ENCODE measurements at places on chromosomes 1 and 21. TPM values are rescaled to one million over a fixed set of nuclear protein-coding genes. Genes with fewer than 3 reads are reported as not detected.

The PTCH2 gene
- total RNA-seq = 6.3 TPM

The KCNJ10 gene
- total RNA-seq = 0.10 TPM

The PROK1 gene
- total RNA-seq = 0.26 TPM

The FCRL2 gene
- total RNA-seq = 0.29 TPM

The TMPRSS15 gene
- total RNA-seq = not detected

The RAB4A gene
- 60.5 TPM for total RNA-seq

The LENEP gene
- total RNA-seq = not detected

The ELAPOR1 gene
- total RNA-seq = 0.55 TPM

The UBL4B gene
- not detected for total RNA-seq

The TMEM51 gene
- 5.1 TPM for total RNA-seq

The MIXL1 gene
- total RNA-seq = 0.51 TPM

The IFI44 gene
- 52.7 TPM for total RNA-seq

The HPDL gene
- total RNA-seq = 0.36 TPM

The RIIAD1 gene
- total RNA-seq = not detected

The SERPINC1 gene
- not detected for total RNA-seq

The C1orf21 gene
- total RNA-seq = 44.0 TPM

The CFAP45 gene
- 2.7 TPM for total RNA-seq

The CHRM3 gene
- 3.8 TPM for total RNA-seq

The USH2A gene
- total RNA-seq = not detected

The DCST1 gene
- total RNA-seq = not detected

The NEK2 gene
- not detected for total RNA-seq

The TSPAN2 gene
- 83.0 TPM for total RNA-seq

The FAM78B gene
- 3.4 TPM for total RNA-seq

The RCSD1 gene
- 11.2 TPM for total RNA-seq

The SPRR1A gene
- total RNA-seq = not detected

The TTC34 gene
- total RNA-seq = 0.55 TPM

The SPRR2E gene
- not detected for total RNA-seq

The TIAM1 gene
- total RNA-seq = 15.8 TPM

The LCE2A gene
- total RNA-seq = not detected

The CHIA gene
- not detected for total RNA-seq

The PIGR gene
- 2.1 TPM for total RNA-seq

The BNIPL gene
- 0.29 TPM for total RNA-seq

The KRTAP6-2 gene
- not detected for total RNA-seq

The TLCD4 gene
- total RNA-seq = 9.3 TPM

The PADI3 gene
- not detected for total RNA-seq

The GPA33 gene
- total RNA-seq = not detected

The PLPPR5 gene
- total RNA-seq = not detected

The CFHR2 gene
- not detected for total RNA-seq

The RGS8 gene
- not detected for total RNA-seq

The PAPPA2 gene
- total RNA-seq = 3.5 TPM

The EPHA10 gene
- 0.12 TPM for total RNA-seq

The CR1 gene
- total RNA-seq = 9.9 TPM
